Fibroblast of villous mesenchyme (primary cell): ENCODE measurements at places on chromosomes 7 and 10. TPM values are rescaled to one million over a fixed set of nuclear protein-coding genes. Genes with fewer than 3 reads are reported as not detected.

DNA sequence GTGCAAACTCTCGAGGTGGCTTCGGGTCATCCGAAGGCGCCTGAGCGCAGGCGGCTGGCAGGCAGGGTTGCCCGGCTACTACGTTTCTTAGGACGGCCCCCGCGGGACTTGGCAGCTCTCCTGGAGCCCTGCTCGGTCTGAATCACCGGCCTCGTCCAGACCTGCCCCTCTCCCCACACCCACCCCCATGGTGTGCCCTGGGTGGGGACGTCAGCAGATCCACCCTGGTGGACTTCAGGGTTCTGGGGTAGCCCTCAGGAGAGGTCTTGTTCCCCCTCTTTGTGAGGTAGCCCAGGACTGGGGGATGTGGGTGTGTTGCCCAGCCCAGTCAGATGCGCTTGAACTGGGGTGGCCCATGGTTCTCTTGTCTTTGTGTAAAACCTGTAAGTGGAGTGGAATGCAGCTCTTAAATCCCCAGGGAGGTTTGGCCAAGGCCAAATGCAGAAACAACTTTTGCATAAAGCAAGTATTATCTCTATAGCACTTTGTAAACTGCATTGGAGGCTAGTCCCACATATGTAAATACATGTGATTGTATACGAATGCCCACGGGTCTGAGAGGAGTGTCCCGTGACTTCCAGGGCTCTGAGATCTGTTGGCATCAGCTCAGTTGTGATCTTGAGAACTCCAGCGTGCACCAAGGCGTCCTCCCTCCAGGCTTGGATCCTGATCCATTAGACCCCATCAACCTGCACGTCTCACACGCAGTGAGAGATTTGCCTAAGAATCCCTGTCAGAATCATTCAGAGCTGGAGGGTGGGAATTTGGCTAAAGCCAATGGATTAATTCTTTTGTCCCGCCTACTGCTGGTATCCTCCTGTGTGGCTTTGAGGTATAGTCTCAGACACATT lies 1.8 kb downstream of the PFKFB3 start:
- DNase-seq, result peak; percentile 65

DNA sequence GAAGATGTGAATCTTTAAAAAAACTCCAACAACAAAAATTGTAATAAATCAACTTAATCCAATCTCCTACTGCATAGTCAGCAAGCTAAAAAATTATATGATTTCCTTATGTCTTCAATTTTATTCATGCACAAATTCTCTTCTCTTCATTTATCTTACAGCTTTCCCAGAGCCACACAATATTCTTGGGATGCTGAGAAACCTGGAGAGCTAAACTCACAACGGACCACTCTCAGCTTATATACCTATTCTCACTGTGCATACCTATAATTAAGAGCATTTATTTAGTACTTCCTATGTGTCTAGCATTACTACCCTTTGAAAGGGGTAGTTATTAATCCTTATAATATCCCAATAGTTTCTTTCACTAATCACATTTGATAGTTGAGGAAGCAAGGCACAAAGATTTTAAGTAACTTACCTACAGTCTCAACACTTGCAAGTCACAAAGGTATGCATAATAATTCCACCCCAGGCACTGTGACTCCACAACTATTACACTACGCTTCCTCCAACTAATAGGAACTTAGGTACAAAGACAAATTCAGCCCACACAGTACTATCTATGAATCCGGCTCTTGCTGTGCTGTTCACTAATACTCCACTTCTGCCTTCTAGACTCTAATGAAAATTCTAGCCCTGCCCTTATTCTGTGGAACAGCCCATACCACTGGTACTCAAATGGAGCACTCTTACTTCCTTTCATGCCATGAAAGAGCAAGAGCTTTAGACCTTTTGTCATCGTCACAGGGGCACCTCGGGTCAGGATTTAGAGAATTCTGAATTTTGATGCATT lies 5.1 kb downstream of the CCDC71L start:
- DNase-seq, result no peak

- peak; percentile 89 for DNase-seq
Observed at GRCh38 chr7:20085086-20085485, 132.1 kb downstream of the MACC1 start.

Gene HOXA11
- total RNA-seq, result 41.9 and 47.1 TPM in 2 replicates

DNA sequence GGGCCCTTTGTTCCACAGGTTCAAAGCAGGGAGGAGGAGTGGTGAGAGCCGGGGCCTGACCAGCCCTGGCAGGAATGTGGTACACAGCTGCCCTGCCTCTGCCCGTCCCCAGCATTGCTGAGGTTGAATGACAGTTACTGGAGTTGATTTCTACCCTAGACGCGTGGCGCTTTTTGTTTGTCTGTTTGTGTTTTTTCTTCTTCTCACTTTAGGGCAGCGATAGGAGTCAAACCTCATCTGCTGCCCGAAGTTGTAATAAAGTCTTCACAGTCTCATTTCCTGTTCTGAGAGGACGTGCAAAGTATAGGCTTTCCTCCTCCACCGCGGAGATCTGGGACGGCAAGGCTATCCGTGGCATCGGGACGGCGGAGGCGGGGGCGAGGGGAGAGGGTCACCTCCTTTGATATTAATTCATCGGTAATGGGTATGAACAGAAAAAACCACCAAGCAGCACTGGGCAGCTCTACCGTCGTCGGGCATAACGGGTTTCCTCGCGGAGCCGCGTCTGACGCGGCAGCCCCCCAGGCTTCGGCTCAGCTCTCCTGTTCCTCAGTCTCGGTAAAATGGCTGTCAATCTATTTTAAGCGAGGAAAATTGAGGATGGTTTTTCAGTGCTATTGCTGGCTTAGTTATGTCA lies 160.8 kb downstream of the LRMDA start:
- DNase-seq, result no peak

DNA sequence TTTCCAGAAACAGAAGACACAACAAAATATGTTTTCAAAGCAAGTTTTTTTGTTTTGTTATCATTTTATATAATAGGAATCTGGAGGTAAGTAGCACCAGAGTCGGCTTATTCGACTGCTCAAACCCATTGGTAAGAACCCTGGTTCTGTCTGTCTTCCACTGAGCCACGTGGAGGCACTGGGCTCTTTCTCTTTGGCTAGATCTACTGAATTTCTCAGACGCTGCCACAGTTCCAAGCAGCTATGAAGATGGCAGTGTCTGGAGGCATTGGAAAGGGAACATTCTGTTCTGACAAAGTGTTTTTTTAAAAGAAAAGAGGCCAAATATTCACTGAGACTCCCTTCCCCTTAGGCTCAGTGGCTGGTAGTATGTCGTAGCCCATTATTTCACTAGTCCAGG lies 338.8 kb downstream of the NRG3 start:
- no peak for DNase-seq

- DNase-seq, result peak; percentile 65
Observed at GRCh38 chr7:5525271-5526099, 101.9 kb upstream of the TNRC18 start.

Gene EXOC6
- total RNA-seq, result 4.5 and 7.8 TPM in 2 replicates

DNA sequence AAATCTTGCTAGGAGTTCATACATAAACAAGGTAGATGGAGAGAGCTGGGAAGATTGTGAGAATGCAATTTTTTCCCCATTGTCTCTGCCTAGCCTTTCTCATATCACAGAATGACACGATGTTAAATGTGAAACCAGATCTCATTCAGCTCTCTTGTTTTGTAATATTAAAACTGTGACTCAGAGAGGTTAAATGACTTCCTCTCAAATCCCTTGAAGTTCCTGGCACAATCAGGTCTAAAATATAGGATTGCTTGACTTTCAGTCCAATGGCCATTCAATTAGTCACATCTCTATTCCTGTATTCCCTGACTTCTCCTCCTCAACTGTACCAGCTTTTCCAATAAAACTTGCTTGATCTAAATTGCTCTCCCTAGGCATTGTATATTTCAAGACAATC lies 3.1 kb downstream of the ANKRD22 start:
- DNase-seq, result peak; percentile 64

- DNase-seq, result peak; percentile 46
Observed at GRCh38 chr10:122515022-122515424, 45.5 kb upstream of the DMBT1 start.

DNA sequence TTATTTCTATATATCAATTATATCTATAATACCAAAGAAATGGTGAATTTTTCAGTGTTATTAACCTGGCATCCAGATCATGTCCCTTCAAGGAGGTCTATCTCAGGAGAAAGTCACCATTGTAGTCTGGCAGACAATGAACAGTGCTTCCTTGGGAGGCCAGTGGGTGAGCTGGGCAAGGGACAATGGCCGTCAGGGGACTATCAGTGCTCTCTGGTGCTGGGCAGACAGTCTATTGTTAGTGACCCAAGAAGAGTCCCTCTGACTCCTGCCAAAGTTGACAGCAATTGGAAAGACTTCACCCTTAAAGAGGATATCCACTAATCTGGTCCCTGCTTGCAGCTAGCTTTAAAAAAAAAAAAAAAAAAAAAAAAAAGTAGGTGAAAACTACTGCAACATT lies 7.1 kb downstream of the JAZF1 start:
- no peak for DNase-seq

Gene CCDC3
- 0.43 and 1.3 TPM in 2 replicates for total RNA-seq

- no peak for DNase-seq
Observed at GRCh38 chr7:1745018-1745532, 75.0 kb downstream of the ELFN1 start.

DNA sequence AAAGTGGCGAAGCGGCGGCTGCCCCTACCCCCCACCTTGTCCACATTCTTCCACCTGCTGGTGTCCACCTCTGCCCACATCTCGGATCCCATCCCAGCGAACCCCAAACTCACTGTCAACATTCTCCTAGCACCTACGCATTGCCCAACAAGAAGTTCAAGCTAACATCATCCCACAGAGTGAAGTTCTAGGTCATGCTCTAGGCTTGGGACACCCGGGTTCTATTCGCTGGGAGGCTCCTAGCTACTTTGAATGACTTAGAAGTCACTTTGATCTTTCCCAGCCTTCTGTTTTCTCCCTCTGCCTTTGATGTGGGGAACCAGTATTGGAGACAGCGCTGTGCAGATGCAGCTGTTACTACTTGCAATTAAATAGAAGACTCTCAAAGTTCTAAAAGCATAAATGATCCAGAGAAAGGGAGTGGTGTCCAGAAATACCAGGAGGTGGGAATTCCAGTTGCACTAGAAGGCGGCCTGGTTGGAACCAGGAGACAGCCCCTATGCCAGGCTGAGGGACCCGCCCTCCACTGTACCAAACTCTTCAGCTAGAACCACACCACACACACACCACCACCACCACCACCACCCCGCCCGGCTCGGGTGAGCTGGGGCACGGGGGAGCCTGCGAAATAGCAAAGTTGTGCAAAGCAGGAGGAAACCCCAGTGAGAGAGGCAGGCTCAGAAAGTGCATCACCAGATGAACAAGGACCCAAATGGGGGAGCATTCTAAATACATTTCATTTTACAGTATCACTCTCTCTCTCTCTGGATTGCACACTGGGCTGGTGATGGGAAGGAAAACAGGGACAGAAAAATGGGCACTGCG lies 5.5 kb upstream of the VGF start:
- DNase-seq, result no peak

Gene CPN1
- not detected in 2 replicates for total RNA-seq

DNA sequence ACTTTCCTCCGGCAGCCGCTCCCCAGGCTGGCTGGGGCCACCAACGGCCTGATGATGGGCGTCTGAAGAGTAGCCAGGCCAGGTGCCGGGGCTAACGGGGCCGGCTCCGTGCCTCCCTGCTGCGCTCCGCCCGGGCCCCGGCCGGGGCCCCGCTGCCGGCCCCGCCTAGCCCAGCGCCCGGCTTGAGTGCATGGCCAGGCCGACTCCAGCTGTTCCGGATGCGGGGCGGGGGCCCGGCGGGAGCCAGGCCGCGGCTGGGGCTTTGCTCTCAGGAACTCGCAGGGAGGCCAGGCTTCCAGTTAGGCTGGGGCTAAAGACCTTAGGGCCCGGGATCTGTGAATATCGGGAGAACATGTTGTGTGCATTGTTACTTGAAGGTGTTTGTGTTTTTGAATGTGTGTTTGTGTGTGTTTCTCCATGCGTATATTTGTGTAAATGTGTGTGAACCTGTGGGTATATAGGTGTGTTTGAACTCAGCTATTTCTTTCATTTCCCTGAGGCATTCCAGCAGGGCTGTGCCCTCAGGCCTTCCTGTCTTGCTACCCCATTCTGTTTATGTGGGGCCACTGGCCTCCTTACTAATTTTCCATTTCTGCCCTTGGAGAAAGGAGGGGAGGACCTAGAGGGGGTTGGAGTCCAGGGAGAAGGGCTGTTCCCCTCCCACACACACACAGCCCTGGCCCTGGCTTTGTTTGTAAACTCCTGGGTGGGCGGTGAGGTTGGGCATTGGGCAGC lies 1.1 kb upstream of the LBX1 start:
- no peak for DNase-seq

DNA sequence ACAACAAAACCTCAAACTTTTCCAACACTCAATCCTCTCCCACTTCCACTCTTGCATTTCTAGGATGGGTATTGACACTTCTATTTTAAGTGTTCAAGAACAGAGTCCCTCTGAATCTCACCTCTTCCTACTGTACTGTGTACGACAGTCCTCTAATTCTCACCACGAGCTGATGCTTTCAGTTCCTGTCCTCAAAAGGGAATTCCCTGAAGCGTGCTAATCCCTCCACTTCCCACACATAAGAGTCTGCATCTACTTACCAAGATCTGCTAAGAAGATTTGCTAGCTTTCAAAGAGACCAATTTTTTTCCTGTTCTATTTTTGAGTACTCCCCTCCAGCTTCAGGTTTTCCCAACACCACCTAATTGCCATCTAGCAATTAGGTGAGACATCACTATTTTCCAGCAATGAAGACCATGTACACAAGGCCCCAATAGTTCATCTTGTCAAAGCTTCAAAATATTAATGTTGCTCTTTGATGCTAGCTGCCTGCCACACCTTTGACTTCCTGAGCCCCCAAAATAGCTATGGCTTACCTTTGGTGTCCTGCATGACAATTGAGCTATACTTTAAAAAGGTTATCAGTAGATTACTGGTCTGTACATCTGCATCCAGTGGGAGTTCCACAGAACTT lies 54.4 kb downstream of the ARMH3 start:
- DNase-seq, result no peak

Gene ZNF467
- total RNA-seq, result 1.3 and 1.6 TPM in 2 replicates

Gene SP4
- total RNA-seq, result 2.6 and 3.9 TPM in 2 replicates

GRCh38 chr10:8189458-8189857 lies 135.0 kb downstream of the GATA3 start:
- DNase-seq, result no peak

Gene TMEM273
- not detected in 2 replicates for total RNA-seq

GRCh38 chr7:134804351-134804750 lies 24.9 kb downstream of the CALD1 start:
- no peak for DNase-seq

Gene TRIM50
- total RNA-seq, result not detected in 2 replicates

DNA sequence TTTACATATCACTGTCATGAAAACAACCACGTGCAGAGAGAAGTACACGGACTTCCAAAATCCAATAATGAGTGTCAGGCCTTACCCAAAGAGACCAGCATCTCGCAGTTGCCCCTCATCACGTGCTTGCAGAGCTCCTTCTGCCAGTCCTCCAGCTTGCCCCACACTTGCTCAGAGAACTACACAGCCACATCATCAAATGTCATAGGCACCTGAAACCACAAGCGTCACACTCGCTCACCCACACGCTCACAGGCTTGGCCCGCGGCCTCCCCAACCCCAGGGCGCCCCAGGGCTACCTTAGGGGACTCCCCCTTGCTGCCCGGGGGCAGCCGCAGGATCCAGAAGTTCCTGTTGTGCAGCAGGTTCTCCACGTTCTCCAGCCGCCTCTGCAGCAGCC lies 123.4 kb upstream of the ZNF746 start:
- no peak for DNase-seq

Gene INA
- total RNA-seq, result 1.3 and 1.7 TPM in 2 replicates
